NCI-H2029 treated with DMSO at 0.1 percent for 48 hours (cell line): ENCODE measurements at places on chromosomes 16 and 17.

GRCh38 chr17:68961214-68961882, 6.2 kb upstream of the ABCA8 start:
- no peak for DNase-seq

GRCh38 chr17:81000631-81001357, 9.2 kb downstream of the CHMP6 start:
- no peak for DNase-seq

DNA sequence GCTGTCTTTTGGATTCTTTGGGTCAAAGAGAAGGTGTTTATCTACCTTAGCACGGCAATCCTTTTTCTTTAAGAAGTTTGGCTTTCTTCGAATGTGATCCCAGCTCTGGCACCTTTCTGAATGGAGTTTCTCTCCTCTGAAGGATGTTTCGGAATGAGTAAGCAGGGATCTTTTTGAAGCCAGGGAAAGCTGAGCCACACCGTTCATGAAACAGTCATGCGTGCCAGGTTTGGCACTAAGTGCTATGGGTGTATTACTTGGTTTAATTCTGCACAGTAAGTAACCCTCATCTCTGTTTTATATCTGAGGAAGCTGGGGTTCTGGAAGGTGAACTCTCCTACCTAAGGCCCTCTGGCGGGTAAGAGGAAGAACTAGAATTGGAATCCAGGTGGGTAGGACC, 234.5 kb downstream of the NTN1 start:
- DNase-seq = no peak

GRCh38 chr17:78384479-78385175, 6.2 kb downstream of the PGS1 start:
- DNase-seq = no peak

- no peak for DNase-seq
These were observed 677 bp upstream of the RANGRF start for GRCh38 chr17:8287651-8288335.

- no peak for DNase-seq
These were observed 321.3 kb downstream of the RBFOX1 start for GRCh38 chr16:7653746-7654461.

GRCh38 chr16:10122546-10122945, 59.7 kb downstream of the GRIN2A start:
- DNase-seq = no peak

DNA sequence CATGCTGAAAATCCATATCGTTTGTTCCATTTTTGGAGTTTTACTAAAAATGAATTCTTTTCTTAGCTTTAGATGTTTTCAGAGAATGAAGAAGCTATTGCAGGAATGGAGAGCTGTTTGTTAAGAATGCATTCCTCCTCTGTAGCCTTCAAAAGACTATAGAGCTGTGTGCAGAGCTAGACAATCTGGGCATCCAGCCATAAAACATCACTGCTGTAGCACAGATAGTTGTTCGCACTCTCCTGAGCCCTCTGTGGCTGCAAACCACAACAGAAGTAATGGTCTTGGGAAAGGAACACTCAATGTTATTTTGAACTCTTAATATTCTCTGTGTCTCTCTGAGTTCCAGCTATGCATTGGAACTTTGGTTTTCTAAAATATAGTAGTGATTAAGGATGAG, 4.9 kb downstream of the TNRC6C start:
- DNase-seq = peak; percentile 7

DNA sequence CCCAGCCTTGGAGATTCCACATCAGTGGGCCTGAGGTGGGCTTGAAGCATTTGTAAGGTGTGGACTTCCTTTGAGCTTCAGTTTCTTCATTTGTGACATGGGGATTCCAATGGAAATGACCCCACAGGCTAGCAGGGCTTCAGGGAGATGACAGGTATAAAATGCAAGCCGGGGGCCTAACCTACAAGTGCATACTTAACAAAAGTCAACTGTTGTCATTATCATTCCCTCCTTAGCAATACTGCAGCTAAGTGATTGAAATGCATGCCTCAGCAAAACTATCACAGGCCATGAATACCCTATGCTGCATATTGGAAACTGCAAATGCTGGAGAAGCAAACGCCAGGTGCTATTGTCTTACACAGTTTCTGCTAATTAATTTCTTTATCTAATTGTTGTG, 19.8 kb downstream of the CCL4 start:
- no peak for DNase-seq

DNA sequence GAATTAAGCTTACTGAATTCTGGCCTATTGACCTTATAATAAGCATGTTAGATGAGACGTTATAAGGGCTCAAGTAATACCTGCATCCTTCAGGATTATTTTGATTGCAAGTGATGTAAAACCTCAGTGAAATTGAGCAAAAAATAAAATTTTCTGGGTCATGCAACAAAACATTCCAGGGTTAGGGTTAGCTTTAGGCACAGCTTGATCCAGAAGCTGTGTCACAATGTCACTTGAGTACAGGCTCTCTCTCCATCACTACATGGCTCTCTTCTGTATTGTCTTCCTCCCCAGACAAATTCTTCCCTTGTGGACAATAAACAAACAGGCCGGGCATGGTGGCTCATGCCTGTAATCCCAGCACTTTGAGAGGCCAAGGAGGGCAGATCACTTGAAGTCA, 3.6 kb upstream of the NUP93 start:
- DNase-seq = no peak

GRCh38 chr17:59601130-59601529, 18.6 kb upstream of the CLTC start:
- no peak for DNase-seq

- no peak for DNase-seq
These were observed 136.6 kb upstream of the RPH3AL start for GRCh38 chr17:488993-489757.

DNA sequence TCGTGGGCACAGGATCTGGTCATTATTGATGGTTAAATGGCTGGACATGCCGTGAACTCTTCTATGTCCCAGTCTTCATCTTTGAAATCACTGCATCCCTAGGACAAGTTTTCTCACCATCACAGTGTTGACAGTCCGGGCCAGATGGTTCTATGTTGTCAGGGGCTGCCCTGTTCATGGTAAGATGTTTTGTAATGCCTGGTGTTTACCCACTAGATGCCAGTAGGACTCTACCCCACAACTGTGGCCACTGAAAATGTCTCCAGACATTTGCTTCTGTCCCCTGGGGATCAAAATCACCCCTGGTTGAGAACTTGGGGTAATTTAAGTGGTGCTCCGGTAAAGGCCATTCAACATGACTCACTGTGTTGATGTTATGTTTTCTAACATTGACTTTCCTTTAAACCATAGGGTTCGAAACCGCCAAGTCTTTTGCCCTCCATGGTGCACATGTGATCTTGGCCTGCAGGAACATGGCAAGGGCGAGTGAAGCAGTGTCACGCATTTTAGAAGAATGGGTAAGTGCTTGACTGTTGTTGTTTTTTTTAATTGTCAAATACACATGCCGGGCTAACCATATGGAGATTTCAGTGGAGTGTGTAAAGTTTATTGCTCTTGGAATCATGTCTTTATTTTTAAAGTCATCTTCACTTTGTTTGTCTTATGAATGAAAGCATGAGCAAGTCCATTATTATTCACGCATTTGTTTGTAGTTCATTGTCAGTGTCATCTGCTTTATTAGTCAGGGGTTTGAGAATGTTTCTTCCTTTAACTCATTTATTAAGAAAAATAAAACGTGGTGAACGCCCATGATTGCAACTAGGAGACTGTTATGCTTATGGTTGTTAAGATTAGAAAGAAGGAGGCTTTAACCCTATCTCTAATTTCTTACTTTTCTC, 64.6 kb downstream of the WWOX start:
- DNase-seq = no peak

DNA sequence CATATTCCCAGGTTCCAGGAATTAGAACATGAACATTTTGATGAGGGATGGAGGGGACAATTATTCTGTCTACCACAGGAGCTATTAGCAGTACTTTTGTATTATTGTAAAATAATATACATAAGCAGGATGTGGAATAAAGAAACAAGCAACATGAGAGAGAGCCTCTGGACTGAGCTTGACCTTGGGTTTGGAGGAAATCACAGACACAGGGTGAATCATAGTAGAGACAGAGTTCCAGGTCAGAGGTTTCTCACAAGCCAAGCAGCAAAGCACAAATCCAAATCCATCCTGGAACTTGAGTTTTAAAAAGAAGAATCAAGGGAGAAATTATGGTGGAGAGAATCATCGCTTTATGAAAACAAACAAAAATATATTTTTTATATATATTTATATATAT, 5.1 kb downstream of the KRT31 start:
- DNase-seq = no peak

DNA sequence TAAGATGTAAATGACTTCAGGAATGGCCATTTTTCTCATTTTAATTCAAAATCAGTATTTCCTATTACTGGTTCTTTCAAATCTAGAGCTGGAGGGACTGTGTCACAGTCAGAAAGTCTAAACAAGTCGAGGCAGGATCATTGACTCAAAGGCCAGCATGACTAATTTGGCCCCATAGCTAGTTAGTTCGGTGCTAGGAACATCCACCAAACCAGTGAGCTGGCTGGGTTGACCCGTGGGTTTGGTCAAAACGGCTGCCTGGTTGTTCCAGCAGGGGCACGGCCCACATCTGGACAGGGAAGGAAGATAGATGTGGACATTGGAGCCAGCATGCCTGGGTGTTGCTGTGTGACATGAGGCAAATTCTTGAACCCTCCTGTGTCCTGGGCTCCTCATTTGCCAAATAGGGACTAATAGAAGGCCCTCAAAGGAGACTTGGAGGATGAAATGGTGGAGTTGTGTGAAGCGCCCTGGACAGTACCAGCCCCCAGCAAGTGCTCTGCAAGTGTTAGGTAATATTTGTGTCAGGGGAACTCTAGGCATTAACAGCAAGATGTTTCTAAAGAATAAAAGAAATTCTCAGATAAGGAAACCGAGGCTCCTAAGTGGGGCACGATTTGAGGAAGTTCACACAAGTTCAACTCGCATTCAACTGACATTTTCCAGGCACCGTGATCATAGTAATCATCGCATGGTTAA, 46.2 kb downstream of the MEOX1 start:
- no peak for DNase-seq

GRCh38 chr17:82272495-82273326, 789 bp downstream of the CSNK1D start:
- DNase-seq = no peak

- no peak for DNase-seq
These were observed 69.3 kb upstream of the TOB1 start for GRCh38 chr17:50935221-50935995.

DNA sequence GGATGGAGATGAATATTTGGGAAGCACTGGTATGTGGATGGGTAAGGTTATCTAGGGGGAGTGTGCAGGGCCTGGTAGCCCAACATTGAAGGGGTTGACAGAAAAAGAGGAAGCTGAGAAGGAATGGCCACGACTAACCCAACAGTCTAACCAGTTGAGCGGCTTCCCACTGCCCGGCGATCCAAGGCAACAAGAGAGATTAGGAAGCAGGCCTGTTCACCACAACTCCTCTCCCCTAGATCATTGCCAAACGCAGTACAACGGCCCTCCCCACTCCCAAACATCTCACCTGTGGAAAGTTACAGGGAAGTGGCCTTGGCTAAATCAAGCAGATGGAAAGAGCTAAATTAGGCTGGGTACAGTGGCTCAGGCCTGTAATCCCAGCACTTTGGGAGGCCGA, 11.2 kb upstream of the RANGRF start:
- no peak for DNase-seq

- no peak for DNase-seq
These were observed 11.5 kb upstream of the ZC3H18 start for GRCh38 chr16:88558457-88559442.

DNA sequence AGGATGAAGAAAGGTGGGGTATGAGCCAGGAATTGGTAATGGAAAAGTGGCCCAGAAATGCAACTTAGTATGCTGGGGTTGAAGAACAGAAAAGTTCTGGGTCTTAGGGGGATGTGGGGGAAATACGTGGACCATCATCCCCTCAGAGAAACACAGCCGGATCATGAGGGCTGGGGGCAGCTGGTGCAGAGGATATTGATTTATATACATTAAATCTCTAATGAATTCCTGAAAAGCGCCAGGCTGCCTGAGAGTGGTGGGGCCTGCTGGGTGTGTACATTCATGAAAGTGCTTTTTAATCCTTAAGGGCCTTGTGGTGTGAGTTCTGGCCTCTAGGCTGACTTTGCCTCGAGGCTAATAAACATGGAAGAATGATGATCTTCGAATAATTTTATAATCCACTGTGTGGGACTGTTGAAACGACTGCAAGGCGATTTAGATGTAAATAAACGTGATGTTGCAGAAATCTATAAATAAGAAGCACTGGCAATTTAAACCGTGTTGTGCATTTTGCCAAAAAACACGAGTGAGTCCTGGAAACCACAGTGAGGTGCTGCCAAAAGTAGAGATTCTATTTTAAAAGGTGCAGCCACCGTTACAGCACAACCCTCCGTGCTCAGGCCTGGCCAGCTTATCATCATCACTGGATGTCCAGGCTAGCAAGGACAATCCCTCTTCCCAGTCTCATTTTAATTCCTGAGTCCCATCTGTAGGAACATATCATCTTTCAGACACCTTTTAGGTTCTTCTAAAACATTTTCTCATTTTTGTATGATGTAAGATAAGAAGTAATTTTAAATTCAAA, 32.1 kb downstream of the PRKAR1A start:
- DNase-seq = no peak

DNA sequence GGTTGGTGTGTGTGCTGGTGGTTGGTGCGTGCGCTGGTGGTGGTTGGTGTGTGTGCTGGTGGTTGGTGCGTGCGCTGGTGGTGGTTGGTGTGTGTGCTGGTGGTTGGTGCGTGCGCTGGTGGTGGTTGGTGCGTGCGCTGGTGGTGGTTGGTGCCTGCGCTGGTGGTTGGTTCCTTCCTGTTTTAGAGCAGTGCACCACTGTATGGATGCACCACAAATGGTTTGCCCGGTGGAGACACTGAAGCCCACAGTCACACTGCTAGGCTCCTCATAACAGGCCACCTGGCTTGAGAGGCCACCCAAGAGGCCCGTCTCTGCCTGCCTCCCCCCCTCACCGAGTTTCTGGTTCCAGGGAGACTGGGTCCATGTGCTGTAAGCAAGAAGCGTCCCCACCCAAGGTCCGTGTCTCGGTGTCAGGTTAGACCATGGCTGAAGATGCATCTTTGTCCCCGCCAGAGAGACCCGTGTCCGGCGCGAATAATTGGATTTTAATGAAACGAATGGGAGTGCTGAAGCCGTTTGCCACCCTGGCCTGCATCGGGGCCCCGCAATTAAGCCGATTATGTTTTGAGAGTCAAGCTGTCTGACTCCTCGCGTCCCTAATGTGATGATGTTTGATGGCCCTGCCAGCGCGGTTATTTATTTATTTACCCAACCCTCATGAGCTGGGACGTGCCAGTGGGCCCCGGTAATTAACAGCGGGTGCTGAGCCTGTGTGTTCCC, 161.3 kb upstream of the GSE1 start:
- DNase-seq = no peak

- DNase-seq = no peak
These were observed 5.1 kb downstream of the ARL4D start for GRCh38 chr17:43403846-43404245.

DNA sequence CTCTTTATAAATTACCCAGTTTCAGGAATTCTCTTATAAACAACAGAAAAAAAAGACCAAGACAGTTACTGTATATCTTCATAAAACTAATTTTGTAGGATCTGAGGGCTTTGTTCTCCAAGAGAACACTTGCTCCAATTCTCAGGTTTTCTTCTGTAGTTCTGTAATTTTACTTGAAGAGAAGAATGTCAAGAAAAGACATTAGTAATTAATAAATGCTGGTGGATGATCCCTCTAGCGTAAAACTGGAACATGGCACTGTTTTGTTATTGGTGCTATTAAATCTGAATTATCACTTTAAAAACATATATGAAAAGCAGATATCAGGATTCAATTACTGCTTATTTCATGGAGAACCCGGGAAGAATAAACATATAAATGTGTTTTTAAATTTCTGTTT, 36.5 kb upstream of the CPHXL start:
- DNase-seq = no peak

GRCh38 chr17:80115159-80115558, 13.8 kb downstream of the GAA start:
- DNase-seq = no peak

GRCh38 chr17:39283098-39283497, 57.4 kb upstream of the STAC2 start:
- no peak for DNase-seq
